Activated T-helper 17 cell treated with anti-CD3 and anti-CD28 coated beads, Interleukin-2, amount 50 U/mL, for 72 hours (primary cell): ENCODE measurements at places on chromosomes 5 and 9. TPM values are rescaled to one million over a fixed set of nuclear protein-coding genes. Genes with fewer than 3 reads are reported as not detected.
A peak's percentile ranks its signal among the peaks of the same experiment; 100 is the strongest.

GRCh38 chr5:146238973-146239372, 35.6 kb downstream of the RBM27 start:
- ATAC-seq, result peak; percentile 98

DNA sequence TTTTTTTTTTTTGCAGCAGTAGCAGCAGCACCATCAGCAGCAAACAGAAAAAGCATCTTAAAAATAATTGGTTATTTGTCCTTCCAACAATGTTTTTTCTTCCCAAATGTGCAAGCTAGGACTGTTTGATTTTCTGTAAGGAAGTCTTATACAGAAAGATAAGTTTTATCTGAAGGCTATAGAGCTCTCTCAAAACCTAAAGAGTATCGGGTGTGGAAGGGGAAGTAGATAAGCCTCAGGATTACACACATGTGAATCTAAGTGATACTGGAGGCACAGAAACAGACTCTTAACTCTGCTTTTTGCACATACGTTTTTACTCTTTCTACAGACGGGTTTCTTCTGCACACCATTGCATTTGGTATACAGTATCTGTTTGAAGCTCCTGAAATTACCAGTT, 184.4 kb upstream of the FTMT start:
- ATAC-seq, result no peak

DNA sequence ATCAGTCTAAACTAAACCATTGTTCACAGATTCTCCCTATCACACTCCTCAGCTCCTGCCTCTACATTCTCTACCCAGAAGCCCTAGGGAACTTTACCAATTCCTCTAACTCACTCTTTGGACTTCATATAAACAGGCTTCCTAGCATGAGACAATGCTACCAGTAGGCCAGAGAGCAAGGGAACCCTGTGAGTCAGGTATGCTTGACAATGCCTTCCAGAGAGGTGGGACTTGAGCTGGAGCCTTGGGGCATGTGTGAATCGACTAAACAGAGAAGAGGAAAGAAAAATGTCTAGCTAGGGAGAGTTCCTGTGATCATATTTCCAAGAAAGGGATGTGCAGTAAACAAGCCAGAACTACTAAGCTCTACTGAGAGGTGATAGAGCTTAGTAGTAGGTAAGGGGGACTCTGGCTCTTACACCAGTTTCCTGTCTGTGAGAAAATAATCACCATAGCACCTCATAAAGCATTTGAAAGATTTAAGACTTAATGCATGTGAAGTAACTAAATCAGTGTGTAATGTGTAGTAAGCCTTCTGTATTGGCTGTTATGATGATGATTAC, 6.4 kb upstream of the RFK start:
- peak; percentile 46 for ATAC-seq

GRCh38 chr5:143177263-143177983, 226.1 kb downstream of the NR3C1 start:
- no peak for ATAC-seq

- ATAC-seq, result no peak
These were observed 16.9 kb downstream of the TLE4 start for GRCh38 chr9:79588488-79589223.

DNA sequence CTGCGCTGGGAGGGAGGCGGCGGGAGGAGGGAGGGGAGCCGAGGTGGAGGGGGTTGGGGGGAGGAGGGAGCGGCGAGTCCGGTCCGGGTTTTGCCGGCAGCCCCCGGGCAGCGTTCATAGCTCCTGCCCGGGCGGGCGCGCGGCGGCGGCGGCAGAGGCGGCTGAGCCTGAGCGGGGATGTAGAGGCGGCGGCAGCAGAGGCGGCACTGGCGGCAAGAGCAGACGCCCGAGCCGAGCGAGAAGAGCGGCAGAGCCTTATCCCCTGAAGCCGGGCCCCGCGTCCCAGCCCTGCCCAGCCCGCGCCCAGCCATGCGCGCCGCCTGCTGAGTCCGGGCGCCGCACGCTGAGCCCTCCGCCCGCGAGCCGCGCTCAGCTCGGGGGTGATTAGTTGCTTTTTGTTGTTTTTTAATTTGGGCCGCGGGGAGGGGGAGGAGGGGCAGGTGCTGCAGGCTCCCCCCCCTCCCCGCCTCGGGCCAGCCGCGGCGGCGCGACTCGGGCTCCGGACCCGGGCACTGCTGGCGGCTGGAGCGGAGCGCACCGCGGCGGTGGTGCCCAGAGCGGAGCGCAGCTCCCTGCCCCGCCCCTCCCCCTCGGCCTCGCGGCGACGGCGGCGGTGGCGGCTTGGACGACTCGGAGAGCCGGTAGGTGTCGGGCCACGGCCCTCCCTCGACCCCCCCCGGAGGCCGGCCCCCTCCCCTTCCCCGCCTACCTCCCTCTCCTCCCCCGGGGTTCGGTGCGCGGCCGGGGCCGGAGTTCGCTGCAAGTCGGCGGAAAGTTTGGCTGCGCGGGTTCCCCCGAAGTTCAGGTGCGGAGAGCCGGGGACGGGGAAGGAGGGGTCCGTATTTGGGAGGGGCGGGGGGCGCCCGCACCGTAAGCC, at the start of gene CXXC5:
CXXC5 (plus strand) TSS at position 145 of the 877 bp plus-strand sequence. CDS start 32,175 bp downstream, outside the sequence.
- peak; percentile 28 for ATAC-seq

GRCh38 chr9:121640076-121640475, 11.4 kb upstream of the DAB2IP start:
- ATAC-seq, result peak; percentile 46

GRCh38 chr9:122192914-122193525, 33.3 kb downstream of the MORN5 start:
- ATAC-seq, result no peak

DNA sequence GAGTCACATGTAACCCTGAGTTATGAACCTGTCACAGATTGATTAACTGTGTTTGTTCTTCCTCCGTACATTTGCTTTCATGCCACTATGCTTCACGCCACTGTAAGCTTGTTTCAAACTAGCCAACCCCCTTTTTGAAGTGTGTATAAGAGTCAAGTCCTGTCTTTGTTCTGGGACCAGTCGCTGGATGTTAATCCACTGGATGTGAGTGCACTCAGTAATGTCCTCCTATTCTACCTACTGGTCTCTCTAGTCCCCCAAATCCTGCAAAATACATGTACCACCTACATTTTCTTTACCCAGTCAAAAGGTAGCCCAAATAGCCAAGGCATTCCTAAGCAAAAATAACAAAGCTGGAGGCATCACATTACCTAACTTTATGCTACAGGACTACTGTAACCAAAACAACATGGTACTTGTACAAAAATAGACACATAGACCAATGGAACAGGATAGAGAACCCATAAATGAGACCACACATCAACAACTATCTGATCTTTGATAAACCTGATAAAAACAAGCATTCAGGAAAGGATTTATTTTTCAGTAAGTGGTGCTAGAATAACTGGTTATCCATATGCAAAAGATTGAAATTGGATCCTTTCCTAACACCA, 1139.1 kb upstream of the SEMA6A start:
- no peak for ATAC-seq

Gene SMIM32
- not detected for total RNA-seq

Gene RANBP3L
- not detected for total RNA-seq

Gene ENTPD2
- 0.39 TPM for total RNA-seq

Gene AGXT2
- not detected for total RNA-seq

Gene GRM6
- total RNA-seq, result not detected

Gene SMIM33
- total RNA-seq, result 0.90 TPM
